Type B pancreatic cell (in vitro differentiated cells): ENCODE measurements at places on chromosomes 6 and 20. TPM values are rescaled to one million over a fixed set of nuclear protein-coding genes. Genes with fewer than 3 reads are reported as not detected.

Gene ZNF318
- 13.3 and 23.3 TPM in 2 replicates for total RNA-seq

Gene C20orf202
- total RNA-seq, result 0.24 and 0.33 TPM in 2 replicates

Gene OSTM1
- total RNA-seq, result 7.3 and 14.5 TPM in 2 replicates

Gene LY6G6F
- not detected in 2 replicates for total RNA-seq

Gene SRMS
- not detected in 2 replicates for total RNA-seq

Gene STXBP5
- 21.0 and 40.2 TPM in 2 replicates for total RNA-seq

Gene RSPO3
- 5.4 and 32.3 TPM in 2 replicates for total RNA-seq

Gene MYBL2
- 29.4 and 51.0 TPM in 2 replicates for total RNA-seq

Gene TEAD3
- total RNA-seq, result 49.8 and 109 TPM in 2 replicates

Gene BCAS4
- total RNA-seq, result 6.3 and 9.3 TPM in 2 replicates

DNA sequence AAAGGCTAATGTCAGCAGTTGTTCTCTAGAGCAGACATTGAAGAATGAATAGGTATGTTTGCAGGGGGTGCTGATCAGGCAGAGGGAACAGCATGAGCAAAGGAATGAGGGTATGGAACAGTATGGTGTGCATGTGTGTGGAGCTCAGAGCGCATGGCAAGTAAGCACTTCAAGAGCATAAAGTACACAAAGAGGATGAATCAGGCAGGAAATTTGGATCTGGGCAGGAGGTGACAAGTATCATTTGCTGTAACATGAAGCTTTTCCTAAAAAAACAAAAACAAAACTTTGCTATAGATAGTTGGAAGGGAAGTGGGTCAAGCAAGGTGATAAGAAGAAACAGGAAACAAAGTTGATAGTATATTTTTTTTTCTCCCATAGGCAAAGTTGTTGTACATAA, 746.8 kb downstream of the HDGFL1 start:
- DNase-seq, result no peak

GRCh38 chr6:46590765-46591164, 61.9 kb downstream of the CYP39A1 start:
- no peak for DNase-seq

DNA sequence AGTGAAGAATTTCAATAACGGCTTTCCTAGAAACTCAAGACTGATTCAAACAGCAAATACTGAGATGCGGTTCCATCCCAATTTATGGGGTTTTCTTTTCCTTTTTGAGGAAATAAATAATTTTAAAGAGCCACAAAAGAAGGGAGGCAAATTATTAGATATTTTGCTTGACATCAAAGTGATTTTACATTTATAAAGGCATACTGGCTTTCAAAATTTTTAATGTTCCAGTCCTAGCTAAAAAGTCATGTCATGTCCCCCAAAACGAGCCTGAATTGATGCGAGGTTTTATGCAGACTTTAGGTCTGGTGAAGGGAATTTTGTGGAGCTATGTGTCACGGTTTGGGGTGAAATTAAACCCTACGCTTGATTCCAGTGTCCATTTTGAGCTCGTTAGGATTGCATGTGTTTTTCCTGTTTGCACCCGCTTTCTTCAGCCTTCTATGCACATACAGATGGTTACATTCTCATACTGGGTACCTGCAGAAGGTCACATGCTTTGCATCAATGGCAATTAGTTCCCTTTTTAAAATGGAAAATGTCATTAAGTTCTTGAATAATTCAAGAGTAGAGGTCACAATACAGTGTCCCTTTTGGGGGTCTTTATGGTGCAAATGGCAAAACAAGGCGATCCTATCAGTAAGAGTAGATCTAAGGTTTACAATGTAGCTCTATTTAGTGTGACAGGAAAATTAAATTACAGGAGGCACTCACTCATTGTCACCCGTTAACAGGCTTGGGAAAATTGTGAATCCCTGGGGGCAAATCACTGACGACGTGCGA, 17.3 kb downstream of the FOXA2 start:
- no peak for DNase-seq

GRCh38 chr6:70844301-70844700, 112.6 kb downstream of the B3GAT2 start:
- DNase-seq, result no peak

GRCh38 chr6:3746119-3746691, 5.3 kb downstream of the PXDC1 start:
- DNase-seq, result no peak

- no peak for DNase-seq
These were observed 21.5 kb upstream of the TPD52L1 start for GRCh38 chr6:125132058-125132457.

DNA sequence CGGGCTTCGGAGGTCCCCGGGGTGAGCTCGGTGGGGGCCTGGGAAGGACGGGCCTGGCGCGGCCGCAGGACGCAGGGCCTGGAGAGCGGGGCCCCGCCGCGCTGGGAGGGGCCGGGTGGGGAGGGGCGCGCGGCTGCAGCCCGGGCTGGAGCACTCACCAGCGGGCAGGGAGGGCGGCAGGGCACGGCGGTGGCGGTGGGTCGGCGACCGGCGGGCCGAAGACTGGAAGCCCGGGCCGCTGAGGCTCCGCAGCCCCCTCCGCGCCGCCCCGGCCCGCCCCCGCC, at the start of gene GATA5:
Gene GATA5 (minus strand): TSS at position 224 of the 284 bp plus-strand sequence. CDS start 474 bp downstream, outside the sequence.
- no peak for DNase-seq

DNA sequence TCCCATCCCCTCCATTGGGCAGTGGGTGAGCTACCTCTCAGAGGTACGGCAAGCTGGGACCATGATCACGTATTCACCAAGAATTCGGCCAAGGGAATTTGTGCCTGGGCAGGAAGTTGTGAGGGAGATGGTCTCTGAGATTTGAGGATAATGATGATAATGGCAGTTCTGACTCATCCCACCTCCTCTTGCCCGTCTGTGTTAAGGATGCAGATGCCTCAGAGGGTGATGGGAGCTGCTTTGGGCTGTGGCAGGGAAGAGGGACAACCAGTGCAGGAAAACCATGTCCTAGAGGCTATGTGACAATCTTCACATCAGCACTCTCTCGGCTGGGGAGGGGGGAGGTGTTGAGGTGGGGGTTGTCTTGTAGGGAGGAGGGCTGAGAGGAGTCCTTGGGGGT, 4.3 kb downstream of the TGM6 start:
- no peak for DNase-seq

GRCh38 chr20:58852543-58853271, at the start of gene GNAS:
TSS of gene GNAS (plus strand) at chr20:58852716.
- no peak for DNase-seq

- no peak for DNase-seq
These were observed 117.9 kb upstream of the SGK1 start for GRCh38 chr6:134435814-134436280.

GRCh38 chr20:38604873-38605303, 3.3 kb downstream of the ARHGAP40 start:
- no peak for DNase-seq

GRCh38 chr6:120764312-120764711, 570.0 kb downstream of the TBC1D32 start:
- DNase-seq, result no peak

- DNase-seq, result no peak
These were observed 107.5 kb downstream of the TCP11 start for GRCh38 chr6:35033683-35034082.

GRCh38 chr6:18703546-18703945, 316.4 kb downstream of the RNF144B start:
- no peak for DNase-seq

DNA sequence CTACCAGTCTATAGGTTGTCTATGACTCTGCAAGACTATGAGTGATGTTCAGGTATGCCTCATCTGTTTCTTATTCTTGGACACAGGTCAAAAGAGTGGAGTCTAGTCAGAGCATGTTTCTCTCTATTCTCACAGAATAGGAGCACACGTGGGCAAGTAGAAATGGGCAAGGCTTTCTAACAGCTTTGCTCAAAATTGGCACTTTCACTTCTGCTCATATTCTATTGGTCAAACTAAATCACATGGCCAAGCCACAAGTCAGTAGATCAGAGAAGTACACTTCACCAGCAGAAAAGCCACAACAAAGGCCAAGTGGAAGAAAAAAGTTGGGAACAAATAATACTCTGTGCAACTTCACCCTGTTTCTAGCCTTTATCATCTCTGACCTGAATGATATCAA, 354.5 kb upstream of the SYNCRIP start:
- no peak for DNase-seq

GRCh38 chr20:17935761-17936160, 32.8 kb downstream of the SNX5 start:
- DNase-seq, result no peak

- no peak for DNase-seq
These were observed 744.1 kb upstream of the GJE1 start for GRCh38 chr6:141388666-141389065.

GRCh38 chr6:305371-306206, 13.3 kb downstream of the DUSP22 start:
- no peak for DNase-seq

- peak; percentile 100 for DNase-seq
These were observed at the start of gene NFYA for GRCh38 chr6:41072836-41073202. TSS of gene NFYA (plus strand) at chr6:41072974. CDS start at chr6:41079090, 6,116 bp downstream.

DNA sequence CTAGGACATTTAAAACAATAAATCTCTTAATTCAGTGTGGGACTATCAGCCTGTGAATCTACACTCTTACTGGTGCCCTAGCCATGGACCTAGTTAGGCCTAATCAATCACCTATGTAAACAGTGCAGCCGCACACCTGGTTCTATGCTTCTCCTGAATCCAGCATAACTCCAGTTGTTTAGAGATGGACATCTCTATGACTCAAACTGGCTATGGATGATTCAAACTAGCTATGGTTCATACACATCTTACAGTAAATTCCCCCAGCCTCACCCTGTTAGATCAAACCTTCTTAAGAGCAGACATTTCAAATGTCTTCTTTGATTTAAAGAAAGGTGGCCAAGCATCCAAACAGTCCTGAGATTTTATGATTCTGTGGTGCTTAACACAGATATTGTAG, 34.7 kb downstream of the SLC35B3 start:
- no peak for DNase-seq

DNA sequence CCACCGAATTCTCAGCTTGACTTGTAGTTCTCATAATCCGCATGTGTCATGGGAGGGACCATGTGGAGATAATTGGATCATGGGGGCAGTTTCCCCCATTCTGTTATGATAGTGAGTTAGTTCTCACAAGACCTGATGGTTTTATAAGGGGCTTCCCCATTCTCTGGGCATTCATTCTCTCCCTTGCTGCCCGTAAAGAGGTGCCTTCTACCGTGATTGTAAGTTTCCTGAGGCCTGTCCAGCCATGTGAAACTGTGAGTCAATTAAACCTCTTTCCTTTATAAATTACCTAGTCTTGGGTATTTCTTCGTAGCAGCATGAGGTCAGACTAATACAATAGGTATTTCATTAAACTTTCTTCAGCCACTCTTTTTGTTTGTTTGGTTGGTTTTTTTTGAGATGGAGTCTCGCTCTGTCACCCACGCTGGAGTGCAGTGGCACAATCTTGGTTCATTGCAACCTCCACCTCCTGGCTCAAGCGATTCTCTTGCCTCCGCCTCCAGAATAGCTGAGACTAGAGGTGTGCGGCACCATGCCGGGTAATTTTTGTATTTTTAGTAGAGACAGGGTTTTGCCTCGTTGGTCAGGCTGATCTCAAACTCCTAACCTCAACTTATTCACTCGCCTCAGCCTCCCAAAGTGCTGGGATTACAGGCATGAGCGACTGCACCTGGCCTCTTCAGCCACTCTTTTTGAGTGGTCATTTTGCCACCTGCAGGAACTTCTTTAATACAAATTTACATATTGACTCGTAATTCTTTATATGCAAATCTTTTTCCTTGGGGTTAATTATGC, 36.3 kb downstream of the GSTA2 start:
- DNase-seq, result no peak
